Stimulated activated CD4-positive, alpha-beta T cell treated with anti-CD3 and anti-CD28 coated beads, Interleukin-15, amount 100 ng/mL, for 1 hour (primary cell): ENCODE measurements at places on chromosomes 11 and 22.

- no peak for DNase-seq
Measured at GRCh38 chr11:83035070-83035854, 36.4 kb downstream of the RAB30 start.

DNA sequence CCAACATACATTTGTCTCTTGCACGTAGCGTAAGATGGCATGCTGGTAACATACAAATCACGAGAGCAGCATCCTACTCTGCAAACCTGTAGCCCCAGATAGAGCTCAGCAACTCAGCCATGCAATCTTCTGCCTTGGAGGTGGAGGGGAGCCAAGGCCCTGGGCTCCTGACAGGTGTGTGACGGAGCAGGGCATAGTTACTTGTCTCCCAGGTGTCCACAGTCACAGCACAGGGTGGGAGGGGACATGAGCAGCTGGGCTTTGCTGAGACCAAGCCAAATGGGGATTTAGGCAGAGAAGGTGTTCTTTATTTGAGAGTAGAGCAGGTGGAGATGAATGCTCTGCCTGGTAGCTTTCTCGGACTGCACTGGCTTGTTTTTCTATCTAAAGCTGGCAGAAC is 111.7 kb downstream of the TEAD1 start:
- no peak for DNase-seq

DNA sequence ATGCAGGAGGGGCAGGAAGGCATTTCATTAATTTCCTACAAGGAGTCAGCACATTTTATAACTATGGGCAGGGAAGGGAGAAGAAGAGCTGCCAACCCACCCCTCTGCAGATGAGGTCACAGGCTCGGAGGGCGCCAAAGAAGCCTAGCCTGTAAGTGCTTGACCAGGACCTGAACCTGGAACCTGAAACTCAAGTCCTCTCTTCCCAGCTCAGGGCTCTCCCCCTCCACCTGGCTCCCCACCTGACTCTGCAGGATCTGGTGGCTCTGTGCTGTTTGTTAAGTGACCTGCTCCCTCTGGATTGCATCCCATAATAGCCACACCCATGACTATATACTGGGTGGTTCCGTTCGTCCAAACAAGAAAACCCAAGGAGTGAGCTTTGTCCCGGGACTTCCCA is 27.3 kb downstream of the SCGB1A1 start:
- DNase-seq, result no peak

DNA sequence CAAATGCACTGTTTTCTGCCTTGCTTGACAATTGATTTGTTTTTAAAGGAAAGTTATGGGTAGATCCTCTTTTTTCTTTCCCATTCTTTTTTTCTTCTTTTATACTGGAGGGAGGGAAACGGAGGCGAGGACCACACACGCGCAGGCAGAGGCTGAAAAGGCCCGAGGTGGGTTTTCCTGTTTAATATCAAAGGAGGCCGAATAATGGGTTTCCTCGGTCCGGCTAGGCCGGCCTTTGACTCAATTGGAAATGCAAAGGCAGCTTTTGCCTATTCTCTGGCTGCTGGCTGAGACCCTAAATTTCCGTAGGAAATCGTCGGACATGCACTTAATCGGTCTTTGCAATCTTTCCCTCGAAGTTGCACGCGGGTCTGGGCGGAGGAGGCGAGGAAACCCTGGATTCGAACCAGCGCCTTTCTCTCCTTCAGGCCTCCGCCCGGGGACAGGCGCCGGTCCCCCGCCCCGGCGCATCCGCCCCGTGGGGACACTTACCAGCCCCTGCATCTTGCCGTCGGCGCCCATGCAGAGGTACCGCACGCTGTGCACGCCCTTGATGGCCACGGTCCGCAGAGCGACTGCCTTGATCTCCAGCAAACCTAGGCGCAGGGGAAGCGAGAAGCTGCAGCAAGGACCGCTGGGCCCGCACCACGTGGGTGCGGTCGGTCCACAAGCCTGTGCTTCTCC is 911 bp downstream of the FGF19 start:
- no peak for DNase-seq

DNA sequence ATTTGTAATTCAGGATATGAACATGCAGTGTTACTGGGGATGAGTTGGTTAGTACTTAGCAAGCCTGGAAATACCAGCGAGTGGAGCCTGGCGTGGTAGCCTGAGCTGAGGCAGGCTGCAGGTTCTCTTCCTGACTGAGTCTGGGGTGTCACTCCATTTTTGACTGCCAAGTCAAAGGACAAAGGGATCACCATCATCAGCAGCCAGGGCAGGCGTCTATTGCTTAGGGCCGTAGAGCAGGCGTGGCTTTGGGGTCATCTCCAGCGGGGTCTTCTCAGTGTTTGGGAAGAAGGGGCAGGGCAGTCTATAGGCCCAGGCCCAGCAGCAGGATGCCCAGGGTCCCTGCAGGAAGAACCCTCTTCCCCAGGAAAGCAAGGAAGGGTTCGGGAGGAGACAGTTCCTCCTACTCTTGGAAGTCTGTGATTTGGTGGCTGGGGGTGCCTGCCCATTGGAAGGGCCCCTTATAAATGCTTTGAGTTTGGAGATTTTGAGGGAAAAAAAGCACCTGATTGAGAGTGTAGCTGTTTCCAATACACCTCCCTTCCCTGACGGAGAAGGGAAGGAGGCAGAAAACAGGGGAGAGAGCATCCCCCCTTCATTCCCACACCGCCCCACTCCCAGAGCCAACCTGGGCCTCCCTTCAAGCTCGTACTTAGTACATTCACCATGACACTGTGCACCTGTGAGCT is 51.5 kb upstream of the SPATA19 start:
- no peak for DNase-seq

DNA sequence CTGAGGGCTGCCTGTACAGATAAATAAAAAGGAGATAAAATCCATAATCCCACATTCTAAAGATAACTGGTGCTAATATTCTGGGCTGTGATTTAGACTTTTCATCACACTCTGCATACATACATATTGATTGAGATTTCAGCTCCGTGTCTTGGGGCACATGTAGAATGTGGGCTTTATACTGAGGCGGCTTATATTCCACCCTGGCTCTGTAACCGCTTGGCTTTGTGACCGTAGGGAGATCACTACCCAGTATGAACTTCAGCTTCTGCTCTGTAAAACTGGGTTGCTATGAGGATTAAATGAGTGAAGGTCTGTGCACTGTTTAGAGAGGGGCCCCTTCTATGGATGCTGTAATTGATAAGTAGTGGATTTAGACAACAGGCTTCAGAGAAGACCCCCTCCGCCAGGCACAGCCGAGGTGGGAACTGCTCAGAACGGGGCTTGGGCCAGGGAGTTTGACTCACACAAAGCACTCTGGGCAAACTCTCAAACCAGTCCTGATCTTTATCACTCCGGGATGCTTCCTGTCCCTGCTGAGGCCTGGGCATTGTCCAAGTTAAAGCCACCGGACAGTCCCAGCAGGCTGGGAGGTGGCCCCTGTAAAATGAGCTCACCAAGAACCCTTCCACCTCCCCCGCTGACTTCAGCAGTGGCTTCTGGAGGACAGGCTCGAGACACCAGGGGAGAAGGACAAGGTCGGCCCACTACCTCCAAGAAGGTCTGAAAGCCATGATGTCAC is 17.2 kb downstream of the KIAA1671 start:
- no peak for DNase-seq

GRCh38 chr22:33605666-33606065 is 314.6 kb downstream of the LARGE1 start:
- DNase-seq, result no peak

- no peak for DNase-seq
Measured at GRCh38 chr11:94785509-94785908, 17.4 kb downstream of the AMOTL1 start.

DNA sequence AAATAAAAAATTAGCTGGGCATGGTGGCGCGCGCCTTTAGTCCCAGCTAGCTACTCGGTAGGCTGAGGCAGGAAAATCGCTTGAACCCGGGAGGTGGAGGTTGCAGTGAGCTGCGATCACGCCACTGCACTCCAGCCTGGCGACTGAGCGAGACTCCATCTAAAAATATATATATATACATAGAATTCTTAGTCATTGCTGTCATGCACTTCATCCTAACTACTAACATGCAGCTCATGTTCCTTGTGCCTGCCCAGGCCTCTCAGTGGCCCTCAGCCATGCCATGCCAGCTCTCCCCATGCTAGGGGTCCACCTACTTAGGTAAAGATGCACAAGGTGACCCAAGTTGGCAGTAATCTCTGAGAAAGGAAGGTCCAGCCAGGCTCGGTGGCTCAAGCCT is 3.1 kb downstream of the CYB561A3 start:
- no peak for DNase-seq

DNA sequence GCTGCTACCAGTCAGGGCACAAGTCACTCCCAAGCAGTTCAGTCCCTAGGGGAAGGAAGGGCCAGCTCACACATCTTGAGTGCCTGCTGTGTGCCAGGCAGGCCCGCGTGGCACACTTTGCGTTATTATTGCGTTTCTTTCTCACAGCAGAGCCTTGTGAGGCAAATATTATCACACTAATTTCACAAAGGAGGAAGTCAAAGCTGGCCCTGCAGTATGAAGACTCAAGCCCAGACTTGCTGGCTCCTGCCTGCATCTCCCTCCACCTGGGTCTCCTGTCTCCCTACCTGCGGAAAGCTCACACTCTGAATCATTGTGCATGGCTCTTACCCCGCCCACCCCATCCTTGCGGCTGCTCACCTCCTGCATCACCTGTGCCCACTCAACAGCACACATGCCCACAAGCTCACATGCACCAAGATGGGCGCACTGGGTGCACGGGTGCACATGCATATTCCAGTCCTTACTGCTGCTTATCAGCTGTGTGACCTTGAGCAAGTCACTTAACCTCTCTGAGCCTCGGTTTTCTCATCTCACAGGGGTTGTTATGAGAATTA is 31.7 kb upstream of the P2RY2 start:
- no peak for DNase-seq

GRCh38 chr22:28465841-28466240 is 213.8 kb downstream of the TTC28 start:
- DNase-seq, result no peak

DNA sequence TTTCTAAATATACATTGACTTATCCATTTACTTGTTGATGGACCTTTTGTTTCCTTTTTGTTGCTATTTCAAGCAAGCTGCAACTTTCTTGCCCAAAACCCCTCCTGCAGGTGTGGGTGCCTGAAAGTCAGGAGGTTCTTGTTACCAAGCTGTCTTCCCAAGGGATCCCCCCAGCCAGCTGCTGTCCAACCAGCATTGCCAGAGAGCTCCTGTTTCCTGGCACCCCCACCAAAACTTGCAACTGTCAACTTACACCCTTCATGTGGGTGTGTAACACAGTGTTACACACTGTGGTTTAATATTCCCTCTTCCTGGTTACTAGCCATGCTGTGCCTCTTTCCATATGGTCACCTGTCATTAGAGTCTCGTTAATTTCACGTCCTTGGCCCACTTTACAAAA is 1.6 kb upstream of the KRTAP5-1 start:
- DNase-seq, result no peak

- DNase-seq, result peak; percentile 39
Measured at GRCh38 chr22:31313366-31314147, 21.3 kb upstream of the PIK3IP1 start.

GRCh38 chr11:117197006-117197405 is 2.2 kb upstream of the TAGLN start:
- no peak for DNase-seq

DNA sequence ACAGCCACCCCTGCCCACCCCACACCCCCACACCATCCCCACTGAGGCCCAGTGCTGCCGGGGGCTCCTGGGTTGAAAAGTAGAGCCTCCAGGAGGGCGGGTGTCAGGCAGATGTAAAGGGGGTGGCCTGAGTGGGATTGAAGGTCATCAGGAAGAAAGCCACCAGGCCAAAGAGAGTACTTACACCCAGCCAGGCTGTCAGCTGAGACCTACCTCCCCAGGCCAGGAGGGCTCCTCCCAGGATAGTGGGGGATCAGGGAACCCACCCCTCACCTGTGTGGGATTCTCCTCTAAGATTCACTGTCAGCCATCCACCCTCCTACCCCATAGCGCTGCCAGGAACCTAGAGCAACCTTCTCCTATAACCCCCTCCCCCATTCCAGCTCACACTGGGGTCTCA is 17.2 kb upstream of the FCHSD2 start:
- no peak for DNase-seq

DNA sequence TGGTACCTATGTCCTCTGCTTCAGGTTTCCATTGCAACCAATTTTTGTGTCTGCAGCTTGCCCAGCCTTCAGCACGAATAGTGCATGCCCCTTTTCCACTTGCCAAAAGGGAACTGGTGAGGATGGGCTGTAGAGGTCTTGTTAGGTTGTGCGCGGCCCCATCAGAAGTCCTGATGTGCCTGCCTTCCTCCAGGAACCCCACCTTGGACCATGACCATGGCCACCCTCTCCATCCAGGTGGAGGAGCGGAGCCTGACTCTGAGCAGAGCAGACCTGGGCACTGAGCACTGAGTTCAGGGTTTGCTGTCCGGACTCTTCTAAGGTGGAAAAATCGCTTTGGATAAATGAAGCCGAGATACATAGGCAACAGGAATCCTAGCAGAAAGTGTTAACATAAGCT is 6.9 kb downstream of the GLB1L2 start:
- DNase-seq, result no peak

- DNase-seq, result no peak
Measured at GRCh38 chr22:26168330-26168851, 871 bp upstream of the SEZ6L start.

DNA sequence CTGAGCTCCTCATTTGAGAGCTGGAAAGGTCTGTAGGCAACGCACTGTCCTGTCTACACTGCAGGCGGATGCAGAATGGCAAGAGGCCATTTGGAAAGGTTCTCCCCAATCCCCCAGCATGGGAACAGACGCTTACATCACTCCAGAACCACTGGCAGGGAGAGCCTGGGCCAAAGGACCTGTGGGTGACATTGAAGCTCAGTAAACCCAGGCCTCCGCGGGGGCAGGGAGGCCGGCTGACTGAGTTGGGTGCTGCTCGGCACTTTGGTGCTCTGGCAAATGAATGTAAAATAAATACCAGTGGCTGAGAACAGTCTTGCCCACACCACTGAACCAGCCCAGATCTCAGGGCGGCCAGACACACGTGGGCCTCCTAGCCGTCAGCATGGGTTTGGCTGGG is 22.4 kb downstream of the TOM1 start:
- no peak for DNase-seq

- DNase-seq, result no peak
Measured at GRCh38 chr22:25824828-25825423, 82.9 kb downstream of the MYO18B start.

DNA sequence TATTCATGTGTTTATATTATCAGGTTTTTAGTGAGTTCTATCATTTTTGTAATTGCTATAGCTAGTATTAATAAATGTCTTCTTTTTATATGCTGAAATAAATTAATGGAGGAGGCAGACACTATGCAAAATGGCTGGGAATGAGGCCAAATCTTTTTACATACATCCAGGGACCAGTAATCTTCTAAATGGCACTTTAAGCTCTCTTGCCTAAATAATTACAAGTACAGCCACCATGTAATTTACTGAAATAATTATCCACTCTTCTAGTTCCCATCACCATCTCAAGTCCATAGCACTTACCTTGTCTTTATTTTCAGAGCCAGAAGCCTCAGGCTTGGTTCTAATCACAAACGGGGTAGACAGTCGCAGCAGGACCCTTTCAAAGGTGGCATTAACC is 79.1 kb downstream of the GUCY1A2 start:
- DNase-seq, result no peak

- DNase-seq, result no peak
Measured at GRCh38 chr22:38653741-38654140, 2.5 kb downstream of the FAM227A start.
